ENCODE measurements at places on chromosomes 2 and 18.

DNA sequence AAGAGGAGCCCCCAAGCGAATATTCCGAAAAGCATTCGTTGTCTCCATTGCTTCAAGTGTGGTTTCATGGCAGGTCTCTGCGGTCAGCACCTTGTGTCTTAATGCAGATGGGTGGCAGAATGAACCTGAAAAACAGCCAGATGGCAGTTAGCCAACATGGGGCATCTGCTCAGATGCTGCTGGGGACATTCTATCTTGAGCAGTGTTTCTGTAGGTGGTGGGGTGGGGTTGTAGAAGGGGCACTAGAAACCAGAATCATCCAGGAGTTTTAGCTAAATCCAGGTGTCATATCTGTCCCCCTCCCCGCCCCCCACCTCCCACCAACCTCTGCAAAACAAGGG is 42.1 kb downstream of the ST6GAL2 start:
- DNase-seq = no peak

- peak; percentile 71 for DNase-seq
Observed at GRCh38 chr18:24176727-24177416, 38.0 kb downstream of the CABYR start.

DNA sequence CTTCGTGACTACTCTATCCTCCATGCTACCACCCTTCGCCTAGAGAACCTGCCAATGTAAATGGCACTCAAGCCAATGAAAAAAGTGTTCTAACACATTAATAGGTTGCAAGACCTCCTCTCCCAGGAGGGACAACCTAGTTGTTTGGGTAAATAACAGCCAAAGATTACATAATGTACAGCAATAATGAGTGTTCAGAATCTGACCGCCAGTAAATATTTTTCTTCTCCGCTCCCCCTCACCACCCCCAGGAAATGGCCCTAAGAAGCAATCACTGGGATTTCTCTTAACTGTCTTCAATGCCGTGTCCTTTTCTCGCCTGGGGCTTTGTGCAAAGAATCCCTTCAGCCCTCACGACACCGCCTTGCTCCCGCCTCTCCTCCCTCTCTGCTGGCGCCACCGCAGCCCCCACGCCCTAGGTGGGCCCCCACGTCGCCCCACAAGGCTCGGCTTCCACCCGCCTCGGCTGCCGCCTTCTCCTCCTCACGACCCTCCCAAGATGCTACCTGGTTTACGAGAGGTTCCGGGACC is 458 bp downstream of the HYCC2 start:
- DNase-seq = no peak

DNA sequence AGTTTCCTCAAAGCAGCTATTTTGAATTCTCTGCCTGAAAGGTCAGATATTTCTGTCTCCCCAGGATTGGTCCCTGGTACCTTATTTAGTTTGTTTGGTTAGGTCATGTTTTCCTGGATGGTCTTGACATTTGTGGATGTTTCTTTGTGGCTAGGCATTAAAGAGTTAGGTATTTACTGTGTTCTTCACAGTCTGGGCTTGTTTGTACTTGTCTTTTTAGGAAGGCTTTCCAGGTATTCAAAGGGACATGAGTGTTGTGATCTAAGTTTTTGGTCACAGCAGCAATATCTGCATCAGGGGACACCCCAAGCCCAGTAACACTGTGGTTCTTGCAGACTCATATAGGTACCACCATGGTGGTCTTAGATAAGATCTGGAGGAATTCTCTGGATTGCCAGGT is 11.8 kb downstream of the MYO3B start:
- no peak for DNase-seq

- DNase-seq = no peak
Observed at GRCh38 chr18:59446012-59446411, 86.9 kb upstream of the LMAN1 start.

DNA sequence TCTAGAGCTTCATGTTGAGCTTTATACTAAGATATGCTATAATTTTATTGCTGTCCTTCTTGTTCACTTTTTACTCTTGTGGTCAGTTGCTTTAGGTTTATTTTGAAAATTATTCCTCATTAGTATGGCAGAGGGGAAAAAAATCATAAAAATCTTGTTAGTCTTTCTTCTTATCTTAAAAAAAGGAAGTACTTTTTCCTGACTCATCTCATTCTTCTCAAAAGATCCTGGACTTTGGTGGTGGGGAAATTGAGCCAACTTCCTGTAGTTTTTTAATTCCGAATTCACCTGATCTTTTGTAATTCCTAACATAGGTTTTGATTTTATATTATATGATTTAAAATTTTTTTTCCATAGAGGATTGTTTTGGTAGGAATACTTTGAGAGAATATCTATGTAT is 3.8 kb downstream of the SLC4A1AP start:
- no peak for DNase-seq

- DNase-seq = no peak
Observed at GRCh38 chr18:35041815-35042387, 688 bp downstream of the MAPRE2 start.

DNA sequence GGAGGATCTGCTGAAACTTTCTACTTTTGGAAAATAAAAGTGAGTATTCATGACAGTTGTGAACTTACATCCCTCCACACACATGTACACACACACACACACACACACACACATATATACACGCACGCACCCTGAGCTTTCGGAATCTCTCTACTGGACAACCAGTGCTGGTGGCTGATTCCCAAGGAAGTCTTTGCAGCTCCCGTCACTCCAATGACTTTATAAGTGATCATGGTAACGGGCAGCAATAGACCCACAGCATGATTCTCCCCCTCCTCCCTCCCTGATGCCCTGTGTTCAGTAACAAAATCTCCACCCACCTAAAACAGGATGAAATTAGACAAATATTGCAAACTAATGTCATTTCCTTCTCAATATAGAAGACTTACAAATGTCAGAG is 364.9 kb downstream of the IRS1 start:
- no peak for DNase-seq

DNA sequence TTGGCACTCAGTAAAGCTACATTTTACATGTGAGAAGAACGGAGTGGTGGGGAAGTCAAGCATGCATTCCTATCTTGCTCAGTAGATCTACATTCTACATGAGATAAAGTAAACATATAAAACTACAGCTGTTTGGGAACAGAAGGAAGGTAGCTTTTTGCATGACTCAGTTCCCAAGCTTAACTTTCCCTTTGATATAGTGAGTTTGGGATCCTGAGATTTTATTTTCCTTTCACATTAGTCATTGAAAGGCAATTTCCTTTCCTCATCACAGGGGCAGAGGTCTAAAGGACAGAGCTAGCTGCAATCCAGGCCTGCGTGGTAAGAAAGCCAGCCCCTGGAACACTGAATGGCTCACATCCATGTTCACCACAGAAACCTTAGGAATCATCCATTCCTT is 257.2 kb downstream of the SRBD1 start:
- no peak for DNase-seq

DNA sequence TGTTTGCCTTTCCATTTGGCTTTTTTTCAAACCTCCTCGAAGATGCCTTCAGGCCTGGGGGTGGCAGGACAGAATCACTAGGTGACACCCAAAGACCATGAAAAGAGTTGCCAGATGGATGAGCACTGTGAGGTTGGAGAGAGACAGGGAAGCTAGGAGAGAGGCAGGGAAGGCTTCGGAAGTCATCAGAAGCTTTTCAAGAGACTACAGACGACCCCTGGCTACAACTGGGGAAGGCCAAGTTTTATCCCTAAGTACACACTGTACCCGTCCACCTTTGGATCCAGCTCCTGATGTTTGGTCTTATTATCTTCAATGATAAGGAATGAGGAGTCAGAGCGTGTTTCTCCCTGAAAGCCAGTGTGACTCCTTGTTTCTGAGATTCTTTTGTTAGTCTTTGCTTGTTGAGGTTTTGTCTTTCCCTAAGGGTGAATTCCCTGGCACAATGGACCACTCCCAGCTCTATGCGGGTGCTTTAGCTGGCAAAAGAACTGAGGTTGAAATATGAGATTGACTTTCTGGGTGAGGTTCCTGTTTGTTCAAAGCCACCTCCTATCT is 33.4 kb upstream of the SLC9A2 start:
- peak; percentile 5 for DNase-seq

DNA sequence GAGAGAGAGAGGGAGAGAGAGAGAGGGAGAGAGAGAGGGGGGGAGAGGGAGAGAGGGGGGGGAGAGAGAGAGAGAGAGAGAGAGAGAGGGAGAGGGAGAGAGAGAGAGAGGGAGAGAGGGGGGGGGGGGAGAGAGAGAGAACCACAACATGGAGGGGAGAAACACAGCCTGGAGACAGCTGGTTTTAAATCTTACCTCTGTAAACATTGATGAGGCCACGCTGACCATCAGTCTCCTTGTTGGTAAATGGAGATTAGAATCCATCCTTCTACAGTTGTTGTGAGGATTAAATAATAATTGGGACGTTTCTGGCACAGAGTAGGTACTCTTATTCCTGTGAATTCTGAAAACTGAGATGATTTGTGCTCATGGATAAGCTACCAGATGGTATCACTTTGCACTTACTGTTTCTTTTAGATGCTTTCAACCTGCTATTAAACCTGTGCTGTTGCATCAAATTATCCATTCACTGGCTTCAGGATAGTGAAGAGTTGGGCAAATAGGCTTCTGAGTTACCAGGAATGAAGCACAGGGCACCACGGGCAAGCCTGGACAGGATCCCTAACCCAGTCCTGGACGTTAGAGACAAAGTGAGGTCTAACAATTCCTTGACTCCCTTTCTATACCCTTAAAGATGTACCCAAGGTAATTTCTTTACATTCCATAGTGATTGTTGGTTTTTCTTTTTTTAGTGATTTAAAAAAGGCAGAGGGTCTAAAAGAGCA is 318.1 kb downstream of the ZNF521 start:
- no peak for DNase-seq

- DNase-seq = no peak
Observed at GRCh38 chr2:24285484-24286152, 74.7 kb downstream of the ITSN2 start.

GRCh38 chr2:240909216-240909974 is 3.3 kb downstream of the CROCC2 start:
- DNase-seq = no peak

DNA sequence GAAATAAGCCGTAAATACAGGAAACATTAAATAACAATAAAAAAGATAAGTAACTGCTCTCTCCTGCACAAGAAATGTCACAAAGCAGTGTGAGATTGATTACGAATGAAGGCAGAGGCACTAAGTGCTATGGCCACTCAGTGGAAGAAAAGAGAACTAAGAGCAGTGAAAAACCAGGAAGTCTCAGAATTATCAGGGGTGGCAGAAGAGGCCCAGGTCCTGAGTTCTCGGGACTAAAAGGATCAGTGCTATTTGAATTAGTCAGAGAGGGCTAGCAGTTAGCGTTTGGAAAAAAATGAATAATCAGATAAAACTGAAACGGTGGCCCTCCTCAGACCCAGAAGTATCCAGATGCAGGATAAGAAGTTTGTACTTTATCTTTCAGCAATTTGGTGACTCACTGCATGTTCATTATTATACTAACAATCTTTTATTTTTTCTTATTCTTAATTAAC is 367.1 kb downstream of the ZEB2 start:
- no peak for DNase-seq

DNA sequence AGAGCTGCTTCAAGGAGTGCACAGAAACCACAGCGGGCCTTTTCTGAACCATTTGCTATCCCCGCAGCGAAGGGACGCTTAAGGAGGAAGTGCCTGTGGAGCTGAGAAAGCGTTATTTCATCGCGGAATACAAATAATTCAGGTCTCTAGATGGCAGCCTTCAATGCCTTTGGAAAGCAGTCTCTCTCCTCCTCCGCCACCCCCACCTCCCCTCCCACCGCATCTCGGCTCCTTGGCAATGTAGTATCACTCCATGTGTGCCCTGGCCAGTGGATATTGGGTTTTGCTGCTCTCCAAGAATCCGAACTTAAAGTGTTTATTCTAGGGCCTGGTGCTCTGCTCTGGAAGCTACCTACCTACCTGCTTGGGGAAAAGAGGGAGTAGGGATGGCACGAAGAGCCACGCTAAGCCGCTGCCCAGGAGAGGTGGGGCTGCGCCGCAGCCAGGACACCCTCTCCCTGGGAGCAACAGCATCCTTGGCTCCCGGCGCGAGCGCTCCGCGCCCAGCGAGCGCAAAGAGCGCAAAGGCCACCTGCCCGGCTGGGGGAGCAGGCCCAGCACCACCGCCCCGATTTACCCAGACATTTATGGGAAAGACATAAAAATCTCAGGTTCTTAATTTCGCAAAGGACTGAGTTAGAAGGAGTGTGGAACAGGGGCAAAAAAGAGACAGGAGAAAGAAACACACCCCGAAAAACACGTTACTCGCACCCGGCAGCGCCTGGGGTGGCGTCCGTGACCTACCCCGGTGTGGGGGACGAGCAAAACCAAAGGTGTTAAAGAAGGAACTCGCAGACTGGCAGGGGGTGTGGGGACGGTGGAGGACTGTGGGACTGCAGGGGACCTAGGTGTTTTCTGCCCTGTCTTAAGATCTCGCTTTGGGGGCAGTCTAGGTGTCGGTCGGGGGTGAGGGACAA is 1.0 kb downstream of the SPHKAP start:
- peak; percentile 63 for DNase-seq

DNA sequence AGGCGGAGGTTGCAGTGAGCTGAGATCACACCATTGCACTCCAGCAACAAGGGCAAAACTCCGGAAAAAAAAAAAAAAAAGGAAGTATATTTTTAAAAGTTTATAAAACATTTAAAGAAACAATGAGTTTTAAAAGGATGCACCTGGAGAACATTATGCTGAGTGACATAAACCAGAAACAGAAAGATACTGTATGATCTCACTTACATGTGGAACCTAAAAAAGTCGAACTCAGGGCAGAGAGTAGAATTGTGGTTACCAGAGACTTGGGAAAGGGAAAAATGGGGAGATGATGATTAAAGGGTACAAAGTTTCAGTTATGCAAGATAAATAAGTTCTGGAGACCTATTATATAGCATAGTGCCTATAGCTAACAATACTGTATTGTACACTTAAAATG is 52.8 kb upstream of the RTN4 start:
- no peak for DNase-seq

DNA sequence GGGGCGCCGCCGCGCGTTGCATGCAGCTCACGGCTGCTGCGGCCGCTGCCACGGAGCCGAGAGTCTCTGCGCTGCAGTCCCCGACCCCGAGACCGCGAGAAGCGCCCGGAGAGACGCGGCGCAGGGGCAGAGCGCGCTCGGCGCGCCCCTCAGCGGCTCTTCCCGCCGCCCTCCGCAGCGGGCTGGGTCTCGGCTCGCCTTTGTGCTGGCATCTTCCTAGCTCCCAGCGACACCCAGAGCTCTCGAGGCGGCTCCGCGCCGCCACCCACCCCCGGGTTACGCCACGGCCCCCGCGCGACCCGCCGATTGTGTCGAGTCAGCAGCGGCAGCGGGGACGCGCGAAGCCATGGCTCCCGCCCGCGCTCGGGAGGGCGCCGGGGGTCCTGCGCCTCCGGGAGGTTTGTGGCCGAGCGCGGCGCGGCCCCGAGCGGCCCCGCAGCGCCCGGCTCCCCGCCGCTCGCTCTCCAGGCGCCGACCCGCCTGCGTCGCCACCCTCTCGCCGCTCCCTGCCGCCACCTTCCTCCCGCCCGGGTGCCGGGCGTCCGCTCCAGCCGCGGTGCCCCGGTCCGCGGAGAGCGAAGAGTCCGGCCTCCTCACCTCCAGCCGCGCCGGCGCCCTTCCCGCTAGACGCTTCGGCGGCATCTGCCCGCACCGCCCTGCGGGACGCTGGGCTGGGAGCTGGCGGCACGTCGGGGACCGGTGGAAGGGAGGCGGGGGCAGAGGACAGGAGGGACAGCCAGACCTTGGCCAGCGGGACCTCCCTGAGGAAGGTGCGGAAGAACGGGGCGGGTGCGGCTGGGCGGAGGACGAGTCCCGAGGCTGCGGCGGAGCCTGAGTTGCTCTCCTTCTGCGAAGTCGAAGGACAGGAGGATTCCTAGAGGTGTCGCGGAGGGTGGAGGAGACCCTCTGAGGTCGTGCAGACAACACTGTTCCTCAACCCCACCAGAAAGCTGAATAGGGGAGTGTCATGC is 46.3 kb upstream of the CCDC150 start:
- peak; percentile 69 for DNase-seq

GRCh38 chr2:220904015-220904414 is 668.1 kb downstream of the EPHA4 start:
- DNase-seq = no peak

Data from Right ventricle myocardium inferior (tissue), 1 donor.